Stimulated activated CD4-positive, alpha-beta T cell treated with anti-CD3 and anti-CD28 coated beads, Interleukin-15, amount 100 ng/mL, for 1 hour (primary cell): ENCODE measurements at places on chromosomes 5 and 9.
A peak's percentile ranks its signal among the peaks of the same experiment; 100 is the strongest.

GRCh38 chr5:113118298-113118697 is 141.7 kb downstream of the DCP2 start:
- no peak for DNase-seq

DNA sequence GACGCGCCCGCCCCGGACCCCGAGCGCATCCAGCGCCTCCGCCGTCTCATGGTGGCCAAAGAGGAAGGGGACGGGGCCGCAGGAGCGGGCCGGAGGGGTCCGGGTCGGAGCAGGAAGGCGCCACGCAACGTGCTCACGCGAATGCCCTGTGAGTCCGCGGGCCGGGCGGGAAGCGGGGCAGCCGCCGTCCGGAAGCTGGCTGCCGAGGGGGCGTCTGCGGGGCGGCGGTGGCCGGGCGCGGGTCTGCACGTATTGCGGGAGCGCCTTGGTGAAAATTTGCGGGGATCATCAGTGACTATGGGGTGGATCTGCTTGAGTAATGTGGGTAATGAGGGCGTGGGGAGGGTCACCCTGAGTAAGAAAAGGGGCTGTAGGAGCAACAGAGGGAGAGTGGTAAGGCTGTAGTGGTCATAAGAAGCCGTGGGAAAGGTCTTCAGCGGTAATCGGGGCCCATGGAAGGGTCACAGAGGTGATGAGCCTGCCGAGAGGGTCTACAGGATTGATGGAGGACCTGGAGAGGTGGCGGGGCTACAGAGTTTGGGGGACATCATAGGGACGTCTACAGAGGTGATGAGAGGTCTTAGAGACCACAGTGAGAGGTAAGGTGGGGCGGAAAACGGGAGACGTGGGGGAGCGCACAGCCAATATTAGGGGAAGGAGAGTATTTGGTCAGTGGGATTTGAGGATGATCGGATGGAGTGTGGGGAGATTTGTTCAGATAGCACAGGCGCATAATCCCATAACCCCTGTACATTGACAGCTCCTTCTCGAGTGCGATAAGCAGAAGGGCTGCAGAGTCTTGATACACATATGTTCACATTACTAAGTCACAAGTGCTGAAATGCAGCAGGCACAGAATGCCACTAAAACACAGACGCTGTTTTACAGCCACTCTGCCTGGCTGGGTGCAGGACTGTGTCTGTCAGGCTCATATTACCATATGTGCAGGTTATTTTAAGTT is 819 bp downstream of the LSM11 start:
- DNase-seq, result no peak

DNA sequence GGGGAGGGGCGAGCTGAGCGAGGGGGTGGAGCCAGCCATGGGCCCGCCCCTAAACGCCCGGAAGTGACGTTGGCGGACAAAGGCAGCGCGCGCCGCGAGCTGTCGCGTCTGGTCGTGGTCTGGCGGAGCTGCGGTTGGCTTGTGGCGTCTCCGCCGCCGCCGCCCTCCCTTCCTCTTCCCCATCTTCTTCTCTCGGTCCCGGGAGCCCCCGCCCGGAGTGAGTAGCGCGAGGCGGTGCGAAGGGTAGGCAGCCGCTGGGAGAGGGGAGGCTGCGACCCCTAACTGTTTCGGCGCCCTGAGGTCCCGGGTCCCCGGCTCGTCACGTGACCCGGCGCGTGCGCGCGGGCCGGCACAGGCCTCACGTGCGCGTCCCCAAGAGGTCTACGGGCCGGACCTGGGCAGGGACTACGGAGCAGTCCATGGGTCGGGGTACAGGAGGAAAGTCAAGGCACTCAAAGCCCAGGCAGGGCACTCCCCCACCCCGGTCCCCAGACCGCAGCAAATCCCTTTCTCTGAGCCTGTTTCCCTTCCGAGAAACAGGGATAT is at the start of gene NTMT1:
NTMT1 (plus strand) TSS at position 85 of the 546 bp plus-strand sequence. CDS start 6,541 bp downstream, outside the sequence.
- DNase-seq, result peak; percentile 87

GRCh38 chr9:131107760-131108159 is 11.4 kb downstream of the AIF1L start:
- no peak for DNase-seq

GRCh38 chr5:116739571-116739970 is 164.9 kb upstream of the SEMA6A start:
- no peak for DNase-seq

DNA sequence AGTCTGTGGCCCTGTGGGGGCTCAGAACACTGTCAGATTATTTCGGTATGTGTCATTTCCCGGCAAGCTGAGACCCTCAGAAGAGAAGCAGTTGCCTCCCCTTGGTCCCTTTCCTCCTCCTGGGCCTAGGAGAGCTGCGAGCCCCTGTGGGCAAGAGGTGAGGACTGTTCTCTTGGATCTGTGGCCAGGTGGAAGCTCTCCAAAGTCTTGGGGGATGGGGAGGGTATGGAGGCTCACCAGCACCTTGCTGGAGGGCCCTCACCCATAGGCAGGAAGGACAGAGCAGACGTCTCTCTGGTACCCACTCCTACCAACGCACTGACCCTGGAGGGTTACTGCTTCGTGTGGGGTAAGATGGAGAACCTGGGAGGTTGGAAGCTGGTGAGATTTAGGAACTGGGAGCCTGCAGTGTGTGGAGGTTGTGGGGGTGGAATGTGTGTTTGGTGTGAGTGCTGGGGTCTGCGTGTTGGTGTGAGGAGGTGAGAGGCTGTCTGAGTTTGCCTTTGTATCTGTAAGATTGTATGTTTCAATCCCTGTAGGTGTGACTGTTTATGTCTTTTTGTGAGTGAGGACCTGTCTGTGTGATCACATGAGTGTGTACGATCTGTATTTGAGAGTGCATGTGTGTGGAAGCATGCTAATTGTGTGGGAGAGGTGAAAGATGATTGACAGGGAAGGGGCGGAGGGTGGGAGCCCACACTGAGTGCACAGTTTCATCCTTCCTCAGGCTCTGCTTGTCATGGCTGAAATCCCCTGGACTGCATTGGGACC is 52.4 kb upstream of the PSD2 start:
- no peak for DNase-seq

- no peak for DNase-seq
Observed at GRCh38 chr9:104091116-104091515, 3.0 kb upstream of the SMC2 start.

DNA sequence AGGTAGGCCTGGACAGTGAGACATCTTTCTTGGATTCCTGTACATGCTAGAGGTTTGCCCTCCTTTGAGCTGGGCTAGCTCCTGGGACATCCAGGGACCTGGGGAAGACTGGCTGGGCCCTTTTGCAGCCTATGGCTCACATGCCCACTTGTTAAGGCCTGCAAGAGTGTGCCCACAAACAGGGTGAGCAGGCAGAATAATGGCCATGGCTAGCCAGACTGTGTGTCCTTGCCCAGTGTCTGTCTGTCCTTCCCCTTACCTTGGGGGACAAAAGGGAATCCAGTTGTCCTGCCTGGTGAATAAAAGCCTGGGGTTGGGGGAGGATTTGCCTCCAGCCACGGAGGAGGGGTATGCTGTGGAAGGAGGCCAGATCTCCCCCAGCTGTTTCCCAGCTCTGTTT is 13.0 kb upstream of the CXXC5 start:
- DNase-seq, result no peak

DNA sequence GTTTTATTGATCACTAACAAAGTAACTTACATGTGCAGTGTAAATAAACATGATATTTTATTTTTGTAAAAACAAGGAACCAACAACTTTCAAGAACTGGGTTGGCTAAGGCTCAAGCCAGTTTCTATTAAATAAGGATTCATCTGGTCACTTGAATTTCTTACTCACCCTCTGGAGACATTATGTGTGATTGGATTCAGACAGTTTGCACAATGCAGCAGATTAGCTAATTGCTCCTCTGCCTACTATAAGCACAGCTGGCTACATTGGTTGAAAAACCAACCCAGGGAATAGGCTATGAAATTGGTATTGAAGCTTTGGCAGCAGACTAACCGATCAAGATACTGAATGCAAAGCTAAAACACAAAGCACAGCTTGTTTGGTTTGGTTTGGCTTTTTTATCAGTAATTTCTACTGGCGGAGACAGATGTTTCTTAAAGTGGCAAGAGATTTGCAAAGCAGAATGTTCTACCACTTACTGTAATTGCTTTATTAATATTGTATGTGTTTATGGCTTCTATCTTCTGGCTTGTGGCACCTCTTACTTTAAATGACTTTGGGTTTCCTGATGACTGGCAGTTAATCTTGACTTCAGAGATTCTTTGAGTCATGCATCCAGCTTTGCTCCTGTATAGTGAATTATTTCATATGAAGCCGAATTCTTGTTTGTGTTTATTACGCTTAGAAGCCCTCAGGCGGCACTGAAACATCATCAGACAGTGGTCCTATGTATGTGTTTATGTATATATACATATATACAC is 231.5 kb downstream of the MPDZ start:
- no peak for DNase-seq

DNA sequence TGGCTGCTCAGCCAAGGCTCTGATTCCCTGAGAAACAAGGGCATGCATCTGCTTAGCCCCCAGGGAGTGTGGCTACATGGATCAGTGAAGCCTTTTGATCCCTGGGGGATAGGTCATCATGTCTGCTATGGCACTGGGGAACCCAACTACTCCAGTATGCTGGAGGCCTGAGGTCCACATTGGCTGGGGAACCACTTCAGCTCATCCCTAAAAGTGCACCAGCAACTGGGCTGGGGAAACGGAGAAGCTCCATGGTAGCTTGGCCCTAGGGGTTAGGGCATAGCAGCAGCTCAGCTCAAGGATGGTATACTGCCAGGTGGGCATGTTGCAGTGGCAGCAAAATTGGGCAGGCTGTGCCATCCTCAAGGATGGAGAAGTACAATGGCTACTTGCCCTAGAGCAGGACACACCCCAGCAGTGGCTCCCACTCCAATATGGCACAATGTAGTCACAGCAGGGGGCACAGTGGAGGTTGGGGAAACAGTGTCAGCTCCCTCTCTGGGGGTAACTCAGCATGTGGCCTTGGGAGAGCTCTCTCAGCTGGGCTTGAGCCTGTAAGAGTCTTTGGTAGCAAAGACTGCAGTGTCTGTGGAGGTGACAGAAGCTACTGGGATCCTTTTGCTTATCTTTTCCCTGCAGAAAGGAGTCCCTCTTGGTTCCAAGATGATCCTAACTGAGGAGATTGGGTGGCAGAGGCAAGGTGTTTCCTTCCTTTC is 111.5 kb upstream of the FSTL4 start:
- no peak for DNase-seq

GRCh38 chr5:173796721-173797495 is 91.2 kb upstream of the CPEB4 start:
- no peak for DNase-seq

GRCh38 chr9:78578072-78578471 is 281.1 kb downstream of the PSAT1 start:
- no peak for DNase-seq

DNA sequence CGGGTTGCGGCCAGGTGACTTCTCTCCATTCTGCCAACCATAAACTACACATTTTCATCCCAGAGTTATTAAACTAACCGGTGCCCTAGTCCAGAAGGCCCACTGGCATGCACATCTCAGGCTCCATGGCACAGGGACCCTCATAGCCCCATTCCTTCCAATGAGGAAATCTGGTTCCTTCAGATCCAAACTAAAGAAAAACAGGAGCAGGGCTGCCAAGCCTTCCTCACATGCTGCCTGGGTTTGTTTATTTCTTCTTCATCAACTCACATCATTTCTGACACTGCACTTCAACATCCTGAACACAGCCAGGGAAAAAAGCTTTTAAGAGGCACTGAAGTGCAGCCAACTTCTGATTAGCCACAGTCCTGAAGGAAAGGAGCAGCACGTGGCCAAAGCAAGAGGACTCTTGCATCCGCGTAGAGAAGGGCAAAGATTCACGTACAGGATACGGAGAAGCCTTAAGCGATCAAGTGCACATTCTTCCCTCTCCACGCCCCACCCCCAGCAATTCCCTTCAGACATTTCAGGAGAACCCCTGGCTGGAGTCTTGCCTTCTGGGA is 22.5 kb downstream of the LHFPL2 start:
- DNase-seq, result no peak
